ENCODE measurements at places on chromosomes 16 and 17.
A peak's percentile ranks its signal among the peaks of the same experiment; 100 is the strongest.

- ATAC-seq: peak; percentile 13
Measured at GRCh38 chr16:78444-79150, 572 bp downstream of the MPG start.

GRCh38 chr16:58176608-58177352, 21.1 kb downstream of the CSNK2A2 start:
- ATAC-seq: no peak

DNA sequence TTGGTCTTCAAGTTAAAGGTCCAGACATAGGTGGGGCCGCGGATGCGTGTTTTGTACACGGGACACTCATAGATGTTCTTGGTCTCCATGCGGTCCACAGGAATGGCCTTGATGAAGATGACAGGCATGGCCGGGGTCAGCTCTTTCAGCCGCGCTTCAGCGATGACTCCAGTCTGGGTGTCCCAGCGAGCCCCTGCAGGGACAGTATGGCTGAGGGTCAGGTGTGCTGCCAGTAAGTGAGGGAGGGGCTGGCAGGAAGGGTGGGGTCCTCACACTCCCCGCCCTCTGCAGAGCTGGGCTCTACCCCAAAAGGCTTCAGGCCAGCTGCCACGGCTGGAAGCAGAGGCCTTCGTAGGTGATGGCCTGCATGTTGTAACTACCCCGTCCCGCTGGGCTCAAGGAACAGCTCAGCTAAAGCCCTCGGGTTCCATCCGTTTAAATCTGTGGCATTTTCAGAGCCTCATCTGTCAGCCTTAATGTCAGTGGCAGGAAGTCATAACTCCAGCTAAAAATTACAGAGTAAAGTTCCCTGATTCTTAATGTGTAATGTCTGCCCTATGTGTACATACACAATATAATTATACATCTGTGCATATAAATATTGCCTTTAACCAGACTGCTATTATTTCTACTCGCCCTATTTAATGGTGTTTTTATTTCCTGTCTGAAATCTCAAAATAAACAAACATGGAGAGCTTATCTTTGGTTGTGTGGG, 45.7 kb downstream of the PGS1 start:
- no peak for ATAC-seq

- ATAC-seq: no peak
Measured at GRCh38 chr16:80299416-80299815, 241.4 kb upstream of the DYNLRB2 start.

DNA sequence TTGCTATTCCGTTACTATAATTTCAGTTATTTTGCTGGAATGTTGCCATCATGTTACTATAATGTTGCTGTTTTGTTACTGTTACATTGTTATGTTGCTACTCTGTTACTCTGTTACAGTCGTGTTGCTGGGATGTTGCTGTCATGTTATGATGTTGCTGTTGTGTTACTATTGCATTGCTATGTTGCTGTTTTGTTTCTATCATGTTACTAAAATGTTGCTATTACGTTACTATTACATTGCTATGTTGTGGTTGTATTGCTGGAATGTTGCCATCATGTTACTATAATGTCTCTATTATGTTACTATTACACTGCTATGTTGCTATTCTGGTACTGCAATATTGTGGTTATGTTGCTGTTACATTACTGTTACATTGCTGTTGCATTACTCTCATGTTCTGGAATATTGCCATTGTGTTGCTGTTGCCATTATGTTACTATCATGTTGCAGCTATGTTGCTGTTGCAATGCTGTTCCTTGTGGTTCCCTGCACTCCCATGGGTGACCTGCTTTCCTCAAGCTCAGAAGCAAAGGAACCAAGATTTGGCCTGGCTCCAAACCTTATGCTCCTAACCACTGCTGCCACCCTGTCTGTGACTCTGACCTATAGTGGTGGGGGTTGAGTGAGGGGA, 64.4 kb downstream of the ABCC6 start:
- ATAC-seq: no peak

- ATAC-seq: no peak
Measured at GRCh38 chr16:19315889-19316433, 30.4 kb downstream of the CLEC19A start.

- no peak for ATAC-seq
Measured at GRCh38 chr16:10971560-10971961, 27.2 kb downstream of the CLEC16A start.

DNA sequence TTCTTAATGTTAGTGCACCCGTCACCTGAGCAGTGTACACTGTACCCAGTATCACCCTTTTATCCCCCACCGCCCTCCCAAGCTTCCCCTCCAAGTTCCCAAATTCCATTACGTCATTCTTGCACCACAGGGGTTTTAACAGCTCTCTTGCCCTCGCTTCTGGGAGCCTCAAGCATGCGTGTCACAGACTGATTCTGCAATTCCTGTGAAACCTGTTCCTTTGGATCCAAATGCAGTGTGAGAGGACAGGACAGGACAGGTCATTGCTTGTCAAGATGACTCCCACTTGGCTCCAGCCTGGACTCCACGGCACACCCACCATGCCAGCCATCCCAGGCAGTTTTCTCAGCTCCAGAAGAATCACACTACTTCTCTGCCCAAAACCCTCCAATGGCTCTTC, 44.1 kb downstream of the CYB5D2 start:
- no peak for ATAC-seq

DNA sequence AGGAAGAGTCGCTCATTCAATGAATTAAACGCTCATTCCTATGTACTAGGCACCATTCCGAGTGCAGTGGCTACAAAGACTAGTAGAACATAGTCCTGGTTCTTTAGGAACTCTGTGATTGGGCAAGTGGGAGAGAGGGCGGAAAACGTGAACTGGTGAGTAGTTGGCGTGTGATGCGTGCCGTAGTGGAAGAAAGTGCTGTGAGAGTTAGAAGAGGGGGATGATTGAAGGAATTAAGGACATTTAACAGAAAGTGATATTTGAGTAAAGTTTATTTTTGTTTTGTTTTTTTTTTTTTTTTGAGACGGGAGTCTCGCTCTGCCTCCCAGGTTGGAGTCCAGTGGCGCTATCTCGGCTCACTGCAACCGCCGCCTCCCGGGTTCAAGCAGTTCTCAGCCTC, 7.9 kb upstream of the SLFN14 start:
- ATAC-seq: peak; percentile 22

GRCh38 chr17:61393550-61393903, 6.1 kb upstream of the TBX2 start:
- ATAC-seq: no peak

GRCh38 chr16:57388359-57389086, 16.0 kb upstream of the CCL17 start:
- ATAC-seq: peak; percentile 89

DNA sequence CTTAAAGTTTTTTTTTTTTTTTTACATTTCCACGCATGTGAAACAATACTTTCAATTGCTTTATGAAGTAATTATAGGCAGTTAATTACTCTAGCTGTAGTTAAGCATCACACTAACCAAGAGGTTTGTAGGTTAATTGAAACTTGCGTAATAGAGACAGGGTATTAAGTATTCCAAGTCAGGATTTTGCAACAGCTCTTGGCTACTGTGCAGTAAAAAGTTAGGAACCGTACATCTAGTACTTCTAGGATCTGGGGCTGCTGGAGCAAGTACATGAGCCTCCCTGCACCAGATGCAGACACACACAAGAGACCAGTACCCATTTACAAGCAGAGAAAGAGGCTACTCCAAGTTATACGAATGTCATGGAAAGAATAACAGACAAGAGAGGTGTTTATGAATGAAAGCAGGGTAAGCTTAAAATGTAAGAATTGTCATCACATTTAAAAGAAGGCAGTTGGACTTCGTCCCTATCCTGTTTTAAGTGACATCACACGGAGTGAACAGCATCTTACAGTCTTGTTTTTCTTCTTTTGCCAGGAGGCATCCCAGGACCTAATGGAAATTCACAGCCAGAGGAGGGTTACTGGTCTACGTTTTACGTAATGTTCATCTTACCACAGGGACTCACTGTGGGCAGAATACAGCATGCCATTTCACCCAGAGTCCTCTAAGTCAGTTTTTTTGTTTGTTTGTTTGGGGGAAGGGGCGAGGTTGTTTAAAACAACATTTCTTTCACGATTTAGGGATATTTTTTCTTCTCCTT, 379.6 kb upstream of the PSMD7 start:
- no peak for ATAC-seq

DNA sequence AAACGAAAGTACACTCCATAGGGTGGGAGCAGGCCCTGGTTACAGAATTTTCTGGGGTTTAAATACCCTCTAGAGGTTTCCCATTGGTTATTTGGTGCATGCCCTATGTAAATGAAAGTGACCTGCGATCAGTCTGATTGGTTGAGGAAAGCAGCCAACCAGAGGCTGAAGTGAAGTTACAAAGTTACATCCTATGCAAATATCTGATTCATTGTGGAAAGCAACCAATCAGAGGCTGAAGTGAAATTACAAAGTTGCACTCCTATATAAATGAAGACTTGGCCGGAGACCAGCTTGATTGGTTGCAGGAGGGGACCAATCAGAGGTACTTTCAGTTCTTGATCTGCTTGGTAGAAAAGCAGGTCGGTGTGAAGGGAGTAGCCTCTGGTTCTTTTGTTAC, 24.4 kb downstream of the NAA60 start:
- ATAC-seq: no peak

- ATAC-seq: peak; percentile 10
Measured at GRCh38 chr17:42421507-42422338, 1.3 kb downstream of the CAVIN1 start.

DNA sequence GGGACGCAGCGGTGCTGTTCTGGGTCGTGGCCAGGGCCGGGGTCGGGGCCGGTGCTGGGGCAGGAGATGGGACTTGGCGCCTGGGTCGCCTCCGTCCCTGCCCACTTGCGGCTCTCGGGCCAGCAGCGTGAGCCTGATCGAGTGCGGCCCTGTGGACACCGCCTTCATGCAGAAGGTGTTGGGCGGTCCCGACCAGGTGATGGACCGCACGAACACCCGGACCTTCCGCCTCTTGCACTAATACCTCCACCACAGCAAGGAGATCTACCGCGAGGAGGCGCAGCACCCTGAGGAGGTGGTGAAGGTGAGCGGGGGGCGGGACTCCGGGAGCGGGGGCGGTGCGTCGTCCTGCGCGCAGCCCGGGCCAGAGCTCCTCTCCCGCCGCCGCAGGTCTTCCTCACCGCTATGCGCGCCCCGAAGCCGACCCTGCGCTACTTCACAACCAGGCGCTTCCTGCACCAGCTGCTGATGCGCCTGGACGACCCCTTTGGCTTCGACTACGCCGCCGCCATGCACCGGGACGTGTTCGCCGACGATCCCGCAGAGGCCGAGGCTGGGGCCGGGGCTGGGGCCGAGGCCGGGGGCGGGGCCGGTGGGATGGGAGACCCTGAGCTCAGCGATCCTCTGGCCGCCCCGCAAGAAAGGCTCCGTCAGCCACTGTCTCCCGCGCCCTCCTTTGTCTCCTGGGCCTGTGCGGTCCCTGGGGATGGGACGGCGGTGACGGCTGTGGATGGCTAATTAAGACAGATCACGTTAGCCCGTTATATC, 4.5 kb upstream of the HSD17B1 start:
- peak; percentile 94 for ATAC-seq

DNA sequence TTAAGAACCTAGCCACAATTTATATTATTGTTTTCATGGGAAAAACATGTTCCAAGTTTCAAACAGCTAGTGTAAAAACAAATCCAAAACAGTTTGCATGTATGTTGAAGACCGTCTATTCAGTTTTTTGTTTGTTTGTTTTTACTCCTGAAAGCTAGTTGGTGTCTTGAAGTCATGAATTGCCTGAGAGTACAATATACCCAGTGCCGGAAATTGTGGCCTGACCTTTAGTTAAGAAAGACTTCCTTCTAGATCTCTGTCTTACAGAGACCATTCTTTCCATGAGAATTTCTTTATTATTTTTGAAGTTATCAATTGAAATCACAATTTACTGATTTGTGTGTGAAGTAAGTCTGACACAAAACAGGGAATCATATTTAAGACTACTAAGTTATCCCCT, 474.8 kb downstream of the KCNJ2 start:
- ATAC-seq: no peak

- ATAC-seq: no peak
Measured at GRCh38 chr16:7206469-7206868, 126.2 kb upstream of the RBFOX1 start.

- ATAC-seq: no peak
Measured at GRCh38 chr17:3739422-3740124, 15.9 kb downstream of the HASPIN start.

DNA sequence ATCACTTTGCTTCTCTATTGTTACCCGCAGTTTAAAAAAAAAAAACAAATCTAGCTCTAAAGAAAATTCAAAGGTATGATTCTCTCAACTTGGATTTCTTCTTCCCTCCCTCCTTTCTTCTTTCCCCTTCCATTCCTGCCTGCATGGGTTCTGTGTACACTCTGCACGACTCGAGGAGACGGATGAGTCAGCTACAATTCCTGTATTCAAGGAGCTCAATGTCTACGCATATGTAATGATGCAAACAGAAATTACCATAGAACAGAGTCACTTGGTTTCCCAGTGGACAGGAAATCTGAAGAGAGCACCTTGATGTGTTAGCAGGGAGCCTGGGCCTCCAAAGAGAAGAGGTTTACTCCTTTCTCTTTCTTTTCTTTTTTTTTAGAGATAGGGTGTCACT, 92.3 kb downstream of the VPS53 start:
- no peak for ATAC-seq

- ATAC-seq: no peak
Measured at GRCh38 chr17:28499684-28500357, 6.3 kb upstream of the FOXN1 start.

- ATAC-seq: no peak
Measured at GRCh38 chr16:12063004-12063395, 86.5 kb downstream of the SNX29 start.

- peak; percentile 50 for ATAC-seq
Measured at GRCh38 chr17:31549121-31549524, 157.6 kb downstream of the RAB11FIP4 start.

GRCh38 chr17:74457146-74457819, 9.2 kb upstream of the CD300A start:
- peak; percentile 52 for ATAC-seq

- ATAC-seq: peak; percentile 92
Measured at GRCh38 chr17:2029911-2030778, at the start of gene DPH1. Gene DPH1, plus strand, starts transcription at chr17:2030153. Its CDS starts 17 bp downstream, at chr17:2030170.

DNA sequence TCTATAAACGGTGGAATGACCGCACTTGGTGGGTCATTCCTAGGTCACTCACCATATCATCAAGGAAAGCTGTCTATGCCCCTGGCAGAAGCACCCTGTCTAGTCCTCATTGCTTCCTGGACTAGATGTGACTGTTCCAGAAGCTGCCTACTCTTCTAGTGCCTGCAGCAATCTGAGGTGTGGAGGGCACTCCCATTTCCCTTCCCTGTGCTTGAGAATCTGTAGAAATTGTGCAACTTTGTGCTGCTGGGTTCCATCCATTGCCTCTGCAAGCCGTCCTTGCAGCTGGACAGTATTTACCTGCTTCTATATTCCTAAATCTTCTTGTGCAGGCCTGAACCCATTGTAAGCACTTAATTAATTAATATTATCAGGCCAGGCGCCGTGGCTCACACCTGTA, 52.1 kb downstream of the CACNG3 start:
- ATAC-seq: no peak

- no peak for ATAC-seq
Measured at GRCh38 chr16:4660454-4661007, 32.8 kb upstream of the NUDT16L1 start.

- no peak for ATAC-seq
Measured at GRCh38 chr16:11784038-11784369, 13.1 kb downstream of the ZC3H7A start.
